ENCODE measurements at places on chromosomes 1 and 21.

- DNase-seq = no peak
These were observed 11.3 kb upstream of the ADGRB2 start for GRCh38 chr1:31775210-31775999.

DNA sequence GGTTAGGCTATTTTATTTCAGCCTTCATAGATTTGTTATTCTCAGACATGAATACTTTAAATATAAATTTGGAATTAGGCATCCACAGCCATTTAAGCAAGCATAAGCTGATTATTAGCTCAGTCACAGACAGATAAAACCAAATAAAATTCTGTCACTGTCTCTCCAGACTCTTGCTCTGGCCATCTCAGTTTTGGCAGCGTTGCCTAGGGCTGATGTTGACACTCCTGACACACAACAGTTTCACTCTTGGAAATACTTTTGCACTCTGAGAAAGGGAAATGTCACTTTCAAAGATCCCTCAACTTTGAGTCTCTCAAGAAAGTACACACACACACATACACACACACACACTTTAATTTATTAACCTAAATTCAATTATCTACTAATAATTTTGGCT is 372.7 kb downstream of the BRINP3 start:
- no peak for DNase-seq

- no peak for DNase-seq
These were observed 7.0 kb downstream of the CFAP45 start for GRCh38 chr1:159892944-159893343.

GRCh38 chr21:25300632-25301031 is 306.6 kb downstream of the MRPL39 start:
- DNase-seq = no peak

GRCh38 chr1:89576013-89576412 is 51.4 kb downstream of the LRRC8B start:
- DNase-seq = no peak

- no peak for DNase-seq
These were observed 6.9 kb upstream of the DENND1B start for GRCh38 chr1:197781968-197782721.

DNA sequence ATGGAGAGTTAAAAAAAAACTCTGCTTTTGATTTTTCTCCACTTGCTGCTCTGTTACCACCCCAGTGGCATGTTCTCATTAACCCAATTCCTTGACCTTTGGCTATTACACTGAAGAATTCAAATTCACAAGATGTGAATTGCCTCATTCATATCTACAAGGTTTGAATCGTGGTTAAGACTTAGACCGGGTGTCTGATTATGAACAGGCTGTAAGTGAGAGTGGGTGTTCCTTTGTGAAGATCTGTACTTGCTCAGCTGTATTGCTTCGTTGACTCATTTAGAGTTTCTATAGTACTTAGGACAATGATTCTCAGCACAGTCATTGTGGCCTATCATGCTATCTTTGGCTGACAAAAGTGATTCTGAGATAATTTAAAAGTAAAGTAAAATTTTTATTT is 36.4 kb downstream of the DNM3 start:
- DNase-seq = no peak

- DNase-seq = no peak
These were observed 139.6 kb downstream of the S1PR1 start for GRCh38 chr1:101376121-101377083.

- DNase-seq = no peak
These were observed 2.0 kb downstream of the MAPKAPK2 start for GRCh38 chr1:206686478-206687249.

DNA sequence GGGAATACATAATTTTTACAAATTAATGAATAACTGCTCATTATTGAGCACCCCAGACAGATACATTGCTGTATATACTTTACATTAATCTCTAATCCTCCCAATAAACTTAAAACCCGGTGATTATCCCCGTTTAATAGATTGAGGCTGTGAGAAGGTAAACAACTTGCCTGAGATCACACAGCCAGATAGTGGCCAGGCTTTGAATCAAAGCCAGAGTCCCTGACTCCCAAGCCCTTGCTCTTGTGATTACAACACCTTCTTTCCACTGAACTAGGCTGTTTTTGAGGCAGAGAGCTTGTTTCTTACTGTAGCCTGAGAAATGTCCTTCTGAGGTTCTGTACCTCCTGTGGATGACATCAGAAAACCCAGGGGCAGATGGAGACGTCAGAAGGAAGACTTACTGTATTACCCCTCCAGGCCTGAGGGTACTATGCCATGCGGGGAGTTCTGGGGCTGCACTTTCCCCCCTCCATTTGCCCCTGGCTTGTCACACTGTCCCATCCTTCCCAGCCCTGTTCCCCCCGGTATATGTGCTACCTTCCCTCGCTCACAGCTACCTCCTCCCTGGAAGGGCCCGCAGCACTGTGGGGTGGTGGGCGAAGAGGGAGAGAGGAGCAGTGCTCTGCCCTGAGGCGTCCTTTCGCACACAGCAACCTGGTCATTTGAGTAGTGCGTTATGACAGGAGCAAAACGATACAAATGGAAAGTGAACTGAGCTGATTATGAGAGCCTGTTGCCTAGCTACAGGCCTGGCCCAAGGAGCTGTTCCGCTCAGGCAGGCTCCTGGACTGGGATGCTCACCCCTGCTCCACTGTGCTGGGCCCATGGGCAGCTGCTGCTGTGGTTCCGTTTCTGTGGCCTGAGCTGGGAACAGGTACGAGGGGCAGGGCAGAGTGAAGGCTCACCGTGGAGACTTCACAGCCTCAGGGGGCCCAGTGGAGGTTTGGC is 4.6 kb downstream of the KCNC4 start:
- no peak for DNase-seq

- no peak for DNase-seq
These were observed 5.1 kb upstream of the ARHGAP30 start for GRCh38 chr1:161074676-161075368.

- no peak for DNase-seq
These were observed 195.7 kb downstream of the ROR1 start for GRCh38 chr1:63969441-63969901.

GRCh38 chr1:117122330-117123025 is 929 bp upstream of the TRIM45 start:
- DNase-seq = no peak

- no peak for DNase-seq
These were observed 2.0 kb downstream of the PBX1 start for GRCh38 chr1:164561007-164561406.

GRCh38 chr1:11465307-11465706 is 13.6 kb upstream of the DISP3 start:
- DNase-seq = no peak

DNA sequence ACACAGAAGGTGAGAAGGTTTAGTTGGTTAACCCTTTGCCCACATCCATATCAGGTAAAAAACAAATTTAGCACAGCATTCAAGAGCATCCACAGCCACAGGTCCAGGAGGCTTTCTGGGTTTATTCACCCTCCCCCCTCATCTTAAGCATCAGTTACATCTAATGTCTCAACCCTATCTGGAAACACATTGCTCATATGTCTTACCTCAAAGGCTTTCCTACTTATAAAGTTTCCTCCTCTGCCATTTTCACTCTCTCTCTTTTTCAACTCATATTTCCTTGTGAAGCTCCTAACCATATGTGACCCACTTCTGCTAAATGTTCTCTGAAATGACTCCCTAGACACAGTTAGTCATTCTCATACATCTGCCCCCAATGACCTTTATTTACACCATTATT is 47.9 kb upstream of the RUNX1 start:
- DNase-seq = no peak

GRCh38 chr1:23869051-23869450 is 961 bp upstream of the FUCA1 start:
- DNase-seq = no peak

DNA sequence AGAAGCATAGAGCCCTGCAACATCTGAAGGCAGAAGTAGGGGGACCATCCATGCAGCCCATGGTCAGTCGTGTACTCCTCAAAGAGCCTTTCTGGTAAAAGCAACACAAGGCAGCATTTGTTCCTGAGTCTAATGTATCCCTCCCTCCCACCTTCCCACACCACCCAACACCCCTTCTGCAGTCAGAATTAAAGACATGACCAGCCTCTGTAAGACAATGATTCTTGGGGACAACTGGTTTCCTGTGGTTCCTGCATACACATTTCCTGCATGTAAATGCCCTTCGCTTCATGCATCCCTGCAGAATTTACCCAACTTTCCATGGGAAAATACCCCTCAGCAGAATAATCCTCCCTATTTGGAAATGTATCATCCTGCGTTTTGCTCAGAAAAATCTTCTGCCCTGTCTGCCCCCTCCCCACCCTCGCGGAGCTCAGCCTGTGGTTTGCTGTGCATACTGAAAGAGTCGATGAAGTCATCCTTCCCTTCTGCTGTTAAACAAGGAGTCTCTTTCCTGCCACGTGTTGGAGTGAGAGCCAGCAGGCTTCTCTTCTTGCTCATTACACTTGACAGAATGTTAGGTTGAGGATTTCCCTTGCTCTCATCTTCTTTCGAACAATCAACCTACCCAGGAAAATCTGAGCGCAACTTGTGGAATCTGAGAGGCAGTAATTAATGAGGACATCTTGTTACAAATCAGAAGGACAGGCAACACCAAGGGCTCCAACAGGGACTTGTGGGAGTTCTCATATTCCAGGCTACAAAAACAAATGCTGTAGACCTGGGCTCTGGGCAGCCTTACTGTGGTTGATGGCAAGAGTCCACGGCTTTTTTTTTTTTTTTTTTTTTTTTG is 4.7 kb downstream of the TNN start:
- no peak for DNase-seq

DNA sequence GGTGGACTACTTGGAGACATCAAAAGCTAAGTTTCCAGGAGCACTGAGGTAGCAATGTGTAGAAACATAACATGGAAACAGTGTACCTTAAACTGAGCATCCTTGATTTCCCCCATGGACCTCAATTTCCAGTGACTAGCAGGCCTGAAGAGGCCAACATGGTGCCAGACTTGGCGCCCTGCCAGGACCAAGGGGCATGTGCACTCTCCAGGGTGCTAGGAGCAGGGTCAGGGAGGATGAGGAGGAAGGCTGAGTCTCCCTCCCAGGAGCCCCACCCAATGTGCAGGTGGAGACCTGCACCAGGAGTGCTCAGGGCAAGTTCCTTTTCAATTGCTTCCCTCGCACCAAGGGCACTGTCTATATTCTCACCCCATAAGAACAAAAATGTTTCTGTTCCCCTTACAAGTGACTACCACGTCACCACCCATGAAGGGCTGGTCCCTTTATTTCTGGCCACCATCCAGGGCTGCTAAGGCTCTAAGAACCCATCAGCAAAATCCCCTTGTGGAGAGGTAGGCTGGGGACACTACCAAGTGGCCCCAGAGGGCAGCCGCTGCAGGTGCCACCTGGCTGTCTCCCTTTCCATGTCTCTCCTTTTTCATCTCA is 39.2 kb downstream of the MX1 start:
- DNase-seq = no peak
